ENCODE measurements at places on chromosomes 11 and 22.

- no peak for DNase-seq
Observed at GRCh38 chr11:32462011-32462690, 26.8 kb upstream of the WT1 start.

- DNase-seq: no peak
Observed at GRCh38 chr11:124872280-124872679, 7.0 kb downstream of the ROBO3 start.

GRCh38 chr11:28464252-28464867 lies 356.2 kb downstream of the METTL15 start:
- DNase-seq: no peak

DNA sequence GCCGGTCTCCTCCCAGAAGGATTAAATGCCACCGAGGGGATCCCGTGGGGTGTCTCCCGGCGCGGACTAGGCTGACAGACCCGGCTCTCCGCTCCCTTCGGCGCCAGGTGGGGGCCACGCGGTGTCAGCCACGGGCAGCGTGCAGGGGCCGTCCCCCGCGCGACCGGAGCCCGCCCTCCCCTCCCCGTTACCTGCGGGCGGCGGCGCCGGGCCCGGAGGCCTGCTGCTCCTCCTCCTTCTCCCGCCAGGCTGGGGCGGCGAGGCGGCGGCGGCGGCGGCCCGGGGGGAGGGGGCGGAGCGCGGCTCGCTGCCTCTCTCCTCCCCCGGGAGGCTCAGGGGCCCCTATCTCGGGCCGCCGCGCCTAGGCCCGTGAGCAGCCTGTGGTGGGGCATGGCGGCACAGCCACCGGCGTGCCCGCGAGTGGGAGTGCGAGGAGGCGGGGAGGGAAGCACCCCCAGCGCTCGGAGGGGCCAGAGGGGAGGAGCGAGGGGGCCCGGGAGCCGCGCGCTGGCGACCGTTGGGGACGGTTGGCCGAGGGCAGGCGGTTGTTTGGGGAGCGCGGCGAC lies 450 bp downstream of the ZBTB44 start:
- DNase-seq: peak; percentile 34

DNA sequence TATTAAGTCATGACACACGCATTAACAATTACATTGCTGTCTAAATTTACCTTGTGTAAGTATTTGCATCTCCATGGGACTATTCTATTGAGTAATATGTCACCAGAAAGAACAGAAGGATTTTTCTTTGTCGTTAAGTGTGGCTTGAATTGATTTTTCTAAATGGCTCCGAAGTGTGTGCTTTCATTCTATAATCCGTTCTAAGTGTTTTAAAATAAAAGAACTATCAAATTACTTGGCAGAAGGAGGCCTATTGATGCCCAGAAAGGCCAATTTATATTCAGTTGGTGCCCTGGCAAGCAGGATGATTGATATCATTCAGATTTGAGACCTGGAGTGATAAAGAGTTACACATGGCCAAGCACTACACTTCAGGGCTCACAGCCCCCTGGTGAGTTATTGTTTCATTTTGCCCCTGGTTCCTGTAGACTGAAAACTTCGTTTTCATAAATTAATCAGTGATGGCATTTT lies 538.9 kb upstream of the ANO5 start:
- no peak for DNase-seq

DNA sequence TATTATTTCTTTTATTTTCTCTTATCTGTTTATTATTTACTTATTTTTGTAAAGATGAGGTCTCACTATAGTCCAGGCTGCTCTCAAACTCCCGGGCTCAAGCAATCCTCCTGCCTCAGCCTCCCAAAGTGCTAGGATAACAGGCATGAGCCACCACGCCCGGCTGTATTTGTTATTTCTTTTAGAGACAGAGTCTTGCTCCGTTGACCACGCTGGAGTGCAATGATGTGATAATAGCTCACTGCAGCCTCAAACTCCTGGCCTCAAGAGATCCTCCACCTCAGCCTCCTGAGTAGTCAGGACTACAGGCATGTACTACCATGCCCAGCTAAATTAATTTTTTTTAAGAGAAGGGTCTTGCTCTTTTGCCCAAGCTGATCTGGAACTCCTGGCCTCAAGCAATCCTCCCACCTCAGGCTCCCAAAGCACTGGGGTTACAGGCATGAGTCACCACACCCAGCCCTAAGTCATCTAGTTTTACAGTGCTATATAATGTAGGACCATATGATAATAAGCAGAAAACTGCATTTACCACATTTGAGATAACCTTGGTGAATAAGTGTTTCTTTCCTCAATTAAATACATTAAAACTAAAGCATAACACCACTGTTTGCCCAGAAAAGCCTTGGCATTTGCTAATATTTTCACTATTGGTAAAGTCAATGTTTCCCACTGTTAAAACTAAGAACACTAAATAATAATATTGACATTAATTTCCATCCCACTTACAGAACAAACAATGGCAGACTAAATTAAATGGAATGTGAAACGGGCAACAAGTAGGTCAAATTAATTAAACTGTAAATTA lies 127.5 kb downstream of the SIK3 start:
- no peak for DNase-seq

DNA sequence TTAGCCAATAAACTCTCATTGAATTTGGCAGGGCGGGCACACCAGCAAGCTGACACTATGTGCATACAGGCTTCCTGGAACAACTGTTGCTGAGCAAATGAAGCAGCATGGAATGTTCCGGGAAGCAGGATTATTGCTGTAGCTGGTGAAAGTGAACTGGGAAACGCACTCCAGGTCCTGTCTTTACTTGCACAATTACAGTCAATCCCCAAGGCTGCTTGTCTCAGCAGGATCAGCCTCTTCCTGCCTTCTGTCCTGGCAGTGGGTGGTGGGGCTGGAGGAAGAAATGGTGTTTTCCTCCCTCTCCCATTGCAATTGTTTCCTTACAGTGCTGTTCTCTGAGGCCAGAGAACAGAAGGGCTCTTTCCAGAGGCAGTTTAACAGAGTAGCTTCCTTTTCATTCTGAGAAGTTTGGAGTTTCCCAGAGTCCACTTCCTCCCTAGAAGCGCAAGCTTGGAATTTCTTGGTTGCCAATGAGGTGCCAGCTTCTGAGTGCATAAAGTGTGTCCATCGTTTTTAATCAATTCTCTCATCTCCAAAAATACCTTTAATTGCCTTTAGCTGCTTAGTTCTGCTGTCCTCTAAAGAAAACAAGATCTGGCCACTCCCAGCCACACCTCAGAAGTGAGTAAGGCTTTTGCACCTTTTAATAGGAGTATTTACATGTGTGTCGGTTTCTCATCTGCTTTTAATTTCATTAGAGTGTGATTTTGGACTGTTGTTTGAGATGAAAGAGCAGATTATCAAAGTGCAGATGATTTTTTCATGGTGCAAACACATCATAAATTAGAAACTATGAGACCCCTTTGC lies 19.9 kb downstream of the CD44 start:
- DNase-seq: no peak

DNA sequence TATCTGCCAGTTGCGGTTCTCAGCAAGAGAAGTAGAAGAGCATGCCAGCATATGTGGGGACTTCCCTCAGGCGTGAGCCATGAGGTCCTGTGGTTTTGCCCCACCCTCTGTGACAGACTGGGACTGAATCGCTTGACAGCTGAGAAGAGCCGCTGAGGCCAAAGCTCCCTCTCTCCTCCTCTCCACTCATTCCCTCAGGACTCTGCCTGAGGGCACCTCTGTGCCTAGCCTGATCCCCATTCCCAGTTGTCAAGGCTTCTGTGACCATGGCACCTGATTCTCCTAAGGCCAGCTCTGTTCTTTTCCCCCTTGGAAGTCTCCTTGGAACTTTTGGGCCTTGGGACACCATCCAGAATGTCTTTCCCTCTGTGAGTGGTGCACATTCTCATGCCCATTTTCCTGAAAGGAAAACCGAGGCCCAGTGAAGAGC lies 27.0 kb downstream of the ART5 start:
- no peak for DNase-seq

DNA sequence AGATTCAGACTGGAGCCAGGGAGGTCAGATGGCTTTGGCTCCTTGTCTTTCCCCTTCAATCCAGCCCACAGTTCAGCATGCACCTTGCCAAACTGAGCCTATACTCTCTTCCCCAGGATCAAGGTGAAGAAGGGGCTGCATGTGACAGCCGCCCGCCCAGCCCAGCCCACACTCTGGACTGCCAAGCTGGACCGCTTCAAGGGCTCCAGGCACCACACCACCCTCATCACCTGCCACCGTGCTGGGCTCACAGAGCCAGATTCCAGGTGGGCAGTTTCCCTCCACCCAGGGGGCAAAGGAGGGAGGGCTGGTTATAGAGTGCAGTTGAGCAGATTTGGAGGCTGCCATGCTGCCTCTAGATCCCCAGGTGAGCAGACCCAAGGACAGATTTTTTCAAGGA lies 6.1 kb downstream of the TMEM132A start:
- no peak for DNase-seq

- DNase-seq: no peak
Observed at GRCh38 chr11:69810289-69811118, 8.7 kb downstream of the FGF3 start.

DNA sequence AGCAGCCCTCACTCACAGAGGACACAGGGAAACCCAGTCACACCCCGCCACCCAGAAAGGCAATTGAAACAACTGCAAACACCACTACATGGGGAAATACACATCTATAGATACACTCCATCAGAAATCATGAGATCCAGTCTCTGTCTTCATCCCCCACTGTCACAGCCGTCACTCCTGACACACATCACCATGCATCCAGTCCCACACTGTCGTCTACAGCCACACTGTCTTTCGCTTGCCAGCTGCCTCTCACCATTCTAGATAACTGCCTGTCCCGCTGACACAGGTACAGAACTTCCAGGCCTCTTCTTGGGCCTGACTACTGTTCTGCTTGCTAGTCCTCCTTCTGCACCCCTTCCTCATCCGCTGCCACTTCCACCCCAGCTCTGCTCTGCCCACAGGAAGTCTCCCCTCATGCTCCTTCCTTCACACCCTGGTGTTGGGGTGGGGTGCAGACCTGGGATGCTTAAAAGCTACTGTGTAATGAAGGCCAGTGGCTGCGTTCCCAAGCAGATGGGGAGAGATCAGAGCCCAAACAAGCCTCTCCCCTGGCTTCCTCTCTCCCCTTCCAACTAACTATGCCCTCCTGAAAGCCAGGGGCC lies 42.6 kb downstream of the SLC22A12 start:
- DNase-seq: no peak

GRCh38 chr11:33307984-33308383 lies 50.8 kb downstream of the HIPK3 start:
- DNase-seq: no peak

- DNase-seq: no peak
Observed at GRCh38 chr11:20008871-20009644, 151.2 kb downstream of the DBX1 start.

- DNase-seq: no peak
Observed at GRCh38 chr22:45892681-45893461, 84.1 kb downstream of the WNT7B start.

GRCh38 chr11:65884716-65885092 lies 3.6 kb downstream of the FIBP start:
- DNase-seq: peak; percentile 65

DNA sequence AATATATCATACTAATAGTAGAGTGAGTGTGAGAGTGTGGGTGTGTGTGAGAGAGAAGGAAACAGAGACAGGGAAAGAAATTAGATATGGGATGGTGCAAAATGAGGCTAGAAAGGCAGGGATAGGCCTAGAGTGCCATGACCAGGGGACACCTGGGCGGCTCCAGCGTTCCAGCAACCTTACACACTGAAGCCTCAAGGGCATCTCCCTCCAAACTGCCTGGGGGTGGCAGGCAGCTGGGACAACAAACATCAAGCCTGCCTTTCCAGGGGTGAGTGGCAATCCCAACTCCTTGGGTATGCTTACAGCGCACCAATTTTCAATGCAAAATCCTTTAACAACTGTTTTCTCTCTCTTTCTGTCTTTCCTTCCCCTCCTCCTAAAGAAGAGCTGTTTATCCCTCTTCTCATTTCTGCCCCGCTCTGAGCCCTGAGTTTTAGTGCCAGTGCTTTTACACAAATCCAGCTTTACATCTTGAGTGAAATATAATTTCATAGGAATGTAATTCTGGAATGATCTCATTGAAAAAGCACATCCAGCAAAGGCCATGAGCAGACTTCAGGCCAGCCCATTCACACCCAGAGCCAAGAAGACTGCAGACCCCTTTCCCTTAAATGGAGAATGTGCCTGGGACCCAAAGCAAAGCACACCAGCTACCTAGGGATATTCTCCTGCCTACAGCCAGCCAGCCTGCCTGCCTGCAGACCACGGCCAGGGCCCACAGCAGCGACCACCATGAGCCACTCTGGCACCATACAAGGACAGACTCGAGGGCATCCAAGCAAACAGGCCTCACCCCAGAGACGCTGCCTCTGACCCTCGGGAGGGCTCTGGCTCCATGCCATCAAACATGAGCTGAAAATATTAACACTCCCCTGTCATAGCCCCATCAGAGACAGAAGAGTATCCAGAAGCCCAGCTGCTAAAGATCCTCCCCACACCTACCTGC lies 90.3 kb downstream of the RPL27A start:
- no peak for DNase-seq

DNA sequence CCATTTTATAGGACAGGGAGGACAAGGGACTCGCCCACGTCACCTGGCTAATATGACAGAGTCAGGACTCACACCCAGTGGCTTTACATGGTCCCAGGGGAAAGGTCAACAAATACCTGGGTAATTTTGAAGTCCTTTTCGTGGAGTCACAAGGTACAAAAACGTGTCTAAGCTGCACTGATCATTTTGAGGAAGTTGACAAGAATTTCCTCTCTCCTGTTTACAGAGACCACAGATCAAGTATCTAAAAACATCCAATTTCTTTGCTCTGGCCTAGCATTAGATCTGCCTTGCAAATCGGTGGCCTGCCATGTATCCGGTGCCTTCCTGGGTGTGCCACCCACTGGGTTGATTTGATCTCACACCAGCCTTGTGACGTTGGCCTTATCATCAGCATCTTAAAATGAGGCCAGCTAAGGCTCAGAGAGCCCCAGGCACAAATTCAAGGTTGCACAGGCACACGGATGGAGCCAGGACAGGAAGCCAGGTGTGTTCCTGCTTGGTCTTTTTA lies 17.6 kb downstream of the GDPD5 start:
- DNase-seq: no peak

- no peak for DNase-seq
Observed at GRCh38 chr11:77071077-77071476, 4.3 kb downstream of the CAPN5 start.

DNA sequence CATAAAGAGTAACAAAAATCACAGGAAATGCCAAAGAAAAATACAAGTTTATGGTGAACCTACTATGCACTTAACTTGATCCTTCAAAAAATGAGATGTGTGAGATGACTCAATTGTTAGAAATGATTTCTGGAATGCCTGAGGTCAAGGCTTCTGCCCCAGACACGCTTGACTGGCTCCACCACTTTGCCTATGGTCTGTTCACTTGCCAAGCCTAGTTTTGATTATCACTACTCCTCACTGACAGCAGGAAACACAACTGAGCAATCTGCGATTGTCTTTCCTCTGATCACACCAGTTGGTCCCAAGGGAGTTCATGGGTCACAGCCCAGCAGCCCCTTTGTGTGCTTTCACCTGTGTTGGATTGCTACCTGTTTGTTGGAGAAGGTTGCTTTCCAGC lies 20.6 kb upstream of the PRDM10 start:
- no peak for DNase-seq

DNA sequence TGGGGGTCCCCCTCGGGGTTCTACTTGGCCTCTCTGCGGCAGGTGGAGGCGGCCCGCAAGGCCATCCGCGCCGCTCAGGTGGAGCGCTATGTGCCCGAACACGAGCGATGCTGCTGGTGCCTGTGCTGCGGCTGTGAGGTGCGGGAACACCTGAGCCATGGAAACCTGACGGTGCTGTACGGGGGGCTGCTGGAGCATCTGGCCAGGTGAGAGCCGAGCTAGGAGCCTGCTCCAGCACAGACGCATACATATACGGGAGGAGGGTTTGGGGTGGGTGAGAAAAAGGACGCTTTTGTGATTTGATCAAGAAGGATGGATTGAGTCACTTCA lies 415 bp downstream of the CENATAC start:
- DNase-seq: no peak

GRCh38 chr22:32380991-32381390 lies 23.3 kb downstream of the RFPL3 start:
- no peak for DNase-seq

Data from SW 1271 (cell line).